Hematopoietic multipotent progenitor cell treated with erythropoietin and hydrocortisone succinate and interleukin-3 and kit ligand, for 15 days (in vitro differentiated cells): ENCODE measurements at places on chromosomes 6 and 20.

- DNase-seq = no peak
Measured at GRCh38 chr6:127496471-127496870, 22.7 kb downstream of the MTCL3 start.

DNA sequence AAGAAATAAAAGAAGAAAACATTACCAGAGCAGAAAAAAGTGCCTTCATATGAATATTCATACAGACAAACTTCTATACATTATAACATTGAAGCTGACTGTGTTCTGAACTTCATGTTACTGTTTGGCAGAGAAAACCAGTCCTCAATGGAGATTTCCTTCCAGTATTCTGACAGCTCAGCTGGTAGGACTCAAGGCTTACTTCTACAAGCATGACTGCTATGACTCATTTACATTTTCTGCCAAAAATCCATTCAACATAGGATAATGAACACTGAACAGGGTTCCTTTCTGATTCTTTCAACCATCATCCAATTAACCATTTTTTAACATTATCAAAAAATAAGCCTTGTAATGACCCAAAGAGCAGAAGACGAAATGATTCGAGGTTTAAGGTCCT, 25.4 kb downstream of the COL9A1 start:
- DNase-seq = no peak

GRCh38 chr20:53734006-53734688, 140.5 kb upstream of the ZNF217 start:
- no peak for DNase-seq

- DNase-seq = no peak
Measured at GRCh38 chr20:48783533-48784272, 44.1 kb downstream of the PREX1 start.

DNA sequence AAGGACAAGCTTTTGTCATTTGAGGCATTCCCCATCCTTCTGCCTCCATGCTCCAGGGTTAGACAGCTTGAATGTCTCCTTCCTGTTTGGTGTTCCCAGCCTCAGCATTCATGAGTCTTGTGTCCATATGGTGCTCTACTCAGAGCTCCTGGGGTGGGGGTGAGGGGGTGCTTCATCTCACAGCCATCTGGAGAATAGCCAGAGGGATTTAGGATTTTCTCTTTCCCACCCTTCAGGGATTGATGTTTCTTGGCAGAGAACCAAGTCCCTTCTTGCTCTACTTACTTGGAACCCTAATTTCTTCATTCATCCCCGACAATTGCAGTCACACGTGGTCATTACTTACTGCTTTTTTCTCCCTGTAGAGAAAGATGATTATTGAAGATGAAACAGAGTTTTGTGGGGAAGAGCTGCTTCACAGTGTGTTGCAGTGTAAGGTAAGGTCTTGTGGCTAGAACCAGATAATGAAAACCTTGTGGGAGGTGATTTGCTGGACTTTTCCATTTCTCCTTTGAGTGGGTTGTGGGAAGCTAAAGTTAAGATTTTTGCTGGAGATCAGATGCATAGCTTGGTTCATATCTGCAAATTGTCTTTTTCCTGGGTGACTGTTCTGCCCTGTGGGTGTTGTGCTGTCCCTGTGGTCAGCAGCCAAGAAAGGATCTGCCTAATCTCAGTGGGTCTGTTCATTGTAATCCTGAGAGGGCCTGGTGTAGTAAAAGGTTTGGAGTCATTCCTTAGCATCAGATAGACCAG, 18.6 kb downstream of the CMTR1 start:
- DNase-seq = no peak

GRCh38 chr6:112634376-112634775, 287.2 kb downstream of the RFPL4B start:
- DNase-seq = no peak

DNA sequence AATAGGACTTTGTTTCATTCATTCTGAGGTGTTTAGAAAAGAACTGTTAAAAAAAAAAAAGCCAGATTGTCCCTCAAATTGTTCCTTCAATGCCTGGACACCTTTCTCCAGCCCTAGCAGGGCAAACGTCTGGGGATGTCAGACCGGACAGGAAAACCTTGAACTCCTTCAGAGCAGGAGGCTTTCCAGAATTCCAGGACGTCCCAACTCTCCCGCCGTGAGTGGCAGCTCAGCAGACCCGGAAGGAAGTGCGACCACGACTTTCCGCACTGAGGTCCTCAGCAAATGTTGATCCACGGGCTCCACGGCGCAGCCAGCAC, 139.1 kb downstream of the DLL1 start:
- no peak for DNase-seq

GRCh38 chr20:11581271-11581670, 336.4 kb upstream of the BTBD3 start:
- DNase-seq = no peak

DNA sequence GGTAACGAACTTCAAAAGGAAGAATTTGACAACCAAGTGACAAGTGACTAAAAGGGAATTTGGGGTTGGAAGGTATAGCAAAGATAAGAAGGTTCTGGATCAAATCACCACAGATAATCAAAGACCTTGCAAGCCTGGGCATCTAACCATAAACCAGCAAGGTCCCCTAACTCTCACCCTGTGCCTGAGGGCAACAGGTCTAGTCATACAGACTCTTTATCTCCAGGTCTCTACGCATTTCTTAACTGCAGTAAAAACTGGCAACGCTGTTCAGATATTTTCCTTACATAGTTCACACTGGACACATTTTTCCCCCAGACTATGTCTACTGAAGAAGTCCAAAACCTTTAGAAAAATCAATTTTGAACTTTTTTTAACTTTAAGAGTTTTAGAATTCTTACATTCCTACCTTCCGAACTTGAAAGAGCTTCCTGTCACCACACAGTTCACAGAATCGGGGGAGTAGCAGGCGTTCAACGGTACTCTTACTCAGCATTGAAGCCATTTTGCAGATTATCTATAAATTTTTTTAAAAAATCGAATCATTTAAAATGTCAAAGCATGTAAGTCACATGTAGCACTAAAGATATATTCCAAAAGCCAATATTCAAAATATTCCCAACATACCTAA, 23.0 kb upstream of the ANKRD60 start:
- no peak for DNase-seq

DNA sequence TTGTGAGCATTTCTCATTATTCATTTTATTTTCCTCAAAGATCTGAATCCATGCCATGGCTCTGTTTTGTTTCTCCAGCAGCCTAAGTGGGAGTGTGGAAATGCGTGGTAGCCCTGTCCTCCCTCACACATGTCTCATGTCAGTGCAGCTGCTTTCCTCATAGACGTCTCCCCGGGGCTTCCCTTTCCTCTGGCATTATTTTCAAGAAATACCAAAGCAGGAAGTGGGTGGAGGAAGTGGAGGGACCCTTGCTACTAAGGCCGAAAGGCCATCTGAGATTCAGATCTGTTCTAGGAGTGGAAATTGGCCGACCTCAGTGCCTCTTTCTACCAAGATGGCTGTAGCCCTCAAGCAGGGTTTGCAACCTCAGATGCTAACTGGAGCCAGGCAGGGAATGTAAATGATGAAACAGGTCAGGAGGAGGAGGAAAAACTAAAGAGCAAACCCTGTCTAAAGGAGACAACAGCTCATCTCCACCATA, 420.9 kb upstream of the PLCB4 start:
- DNase-seq = no peak

GRCh38 chr6:158769234-158769770, 49.9 kb downstream of the EZR start:
- DNase-seq = no peak

- DNase-seq = no peak
Measured at GRCh38 chr6:145818796-145819195, 4.2 kb upstream of the FBXO30 start.

DNA sequence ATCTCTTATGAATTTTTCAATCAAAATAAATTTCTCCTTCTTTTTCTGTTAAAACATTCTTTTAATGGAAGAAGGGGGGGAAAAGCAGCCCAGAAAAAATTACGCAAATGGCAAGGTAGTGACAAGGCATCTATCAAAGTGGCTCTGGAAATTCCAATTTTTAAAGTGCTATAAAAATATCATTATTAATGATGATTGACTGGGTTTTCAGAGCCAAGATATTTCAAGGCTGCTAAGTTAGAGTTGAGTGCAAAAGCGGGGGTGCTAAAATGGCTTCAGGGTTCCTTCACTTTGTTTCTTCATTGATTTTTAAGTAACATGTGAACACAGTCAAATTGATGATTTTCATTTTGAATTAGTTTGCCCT, 171.6 kb upstream of the CITED2 start:
- DNase-seq = no peak

DNA sequence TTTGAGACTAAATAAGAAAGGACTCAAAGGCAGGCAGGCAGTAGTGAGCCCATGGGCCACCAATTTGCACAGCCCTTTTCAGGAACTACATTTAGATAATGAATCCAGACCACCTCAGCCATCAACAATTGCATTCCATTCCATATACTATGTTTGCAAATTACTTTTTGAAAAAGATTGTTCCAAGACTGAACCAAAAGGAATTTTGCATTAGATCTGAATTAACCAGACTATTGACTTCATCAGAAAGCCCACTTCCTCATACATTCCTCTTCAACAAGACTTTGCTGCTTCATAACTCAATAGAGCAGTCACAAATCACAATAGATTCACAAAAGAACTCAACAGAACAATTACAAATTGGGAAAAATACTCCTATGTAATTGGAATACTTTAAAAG, 229.1 kb downstream of the SIM1 start:
- no peak for DNase-seq
